ENCODE measurements at places on chromosomes 13 and 19.

GRCh38 chr13:90950160-90950559 lies 397.3 kb upstream of the MIR17HG start:
- DNase-seq: no peak
- H3K4me3 ChIP-seq: no peak overlapping the region
- H3K27me3 ChIP-seq: no peaks in the 10 kb centered on the region
- H3K4me1 ChIP-seq: no peaks in the 10 kb centered on the region
- no peak overlapping the region for H3K27ac ChIP-seq
- no peaks in the 10 kb centered on the region for H3K36me3 ChIP-seq

- no peak overlapping the region for H3K4me3 ChIP-seq
- H3K4me1 ChIP-seq: no peaks in the 10 kb centered on the region
- H3K36me3 ChIP-seq: peaks cover 51% of the 10 kb centered on the region
- H3K27me3 ChIP-seq: no peaks in the 10 kb centered on the region
- DNase-seq: no peak
These were observed 7.4 kb downstream of the IGFLR1 start for GRCh38 chr19:35734889-35735288.

DNA sequence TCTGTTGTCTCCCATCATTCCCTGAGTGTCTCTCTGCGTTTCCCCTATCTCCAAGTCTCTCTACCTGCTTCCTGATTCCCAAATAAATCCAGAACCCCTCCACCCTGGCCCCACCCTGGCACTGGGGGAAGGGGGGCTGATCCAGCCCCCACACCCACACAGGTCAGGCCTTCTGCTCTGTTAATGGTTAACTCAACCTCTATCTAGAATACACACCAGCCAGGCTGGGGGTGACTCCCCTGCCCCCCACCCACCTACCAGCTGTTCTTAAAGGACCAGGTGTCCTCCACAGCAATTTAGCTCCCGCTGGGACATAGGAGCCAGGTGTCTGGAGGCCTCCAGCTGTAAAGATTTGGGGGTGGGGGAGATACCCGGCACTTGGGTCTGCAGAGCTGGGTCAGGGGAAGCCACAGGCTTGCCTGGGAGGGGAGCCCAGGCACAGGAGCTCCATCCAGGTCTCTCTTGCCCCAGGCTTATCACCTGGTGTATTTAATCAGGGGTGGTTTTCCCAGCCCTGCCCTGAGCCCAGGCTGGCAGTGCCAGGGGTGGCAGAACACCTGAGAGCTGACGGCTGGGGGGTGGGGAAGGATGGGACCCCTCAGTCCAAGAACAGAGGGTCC lies 3.9 kb downstream of the IRF2BP1 start:
- H3K4me3 ChIP-seq: no peak overlapping the region
- peaks cover 13% of the 10 kb centered on the region for H3K36me3 ChIP-seq

DNA sequence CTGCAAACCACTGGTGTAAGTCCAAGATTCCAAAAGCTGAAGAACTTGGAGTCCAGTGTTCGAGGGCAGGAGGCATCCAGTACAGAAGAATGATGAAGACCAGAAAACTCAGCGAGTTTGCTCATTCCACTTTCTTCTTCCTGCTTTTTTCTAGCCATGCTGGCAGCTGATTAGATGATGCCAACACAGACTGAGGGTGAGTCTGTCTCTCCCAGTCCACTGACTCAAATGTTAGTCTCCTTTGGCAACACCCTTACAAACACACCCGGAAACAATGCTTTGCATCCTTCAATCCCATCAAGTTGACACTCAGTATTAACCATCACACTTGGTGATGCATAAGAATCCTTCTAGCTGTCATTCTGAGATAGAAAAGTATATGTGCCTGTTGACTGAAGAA lies 1504.6 kb downstream of the EFNB2 start:
- H3K27ac ChIP-seq: no peak overlapping the region
- H3K36me3 ChIP-seq: no peaks in the 10 kb centered on the region

GRCh38 chr13:99258946-99259345 lies 767 bp upstream of the GPR18 start:
- no peak for DNase-seq
- no peaks in the 10 kb centered on the region for H3K27me3 ChIP-seq
- H3K36me3 ChIP-seq: peaks cover 8% of the 10 kb centered on the region
- peaks cover 25% of the 10 kb centered on the region for H3K4me1 ChIP-seq
- H3K4me3 ChIP-seq: no peak overlapping the region

DNA sequence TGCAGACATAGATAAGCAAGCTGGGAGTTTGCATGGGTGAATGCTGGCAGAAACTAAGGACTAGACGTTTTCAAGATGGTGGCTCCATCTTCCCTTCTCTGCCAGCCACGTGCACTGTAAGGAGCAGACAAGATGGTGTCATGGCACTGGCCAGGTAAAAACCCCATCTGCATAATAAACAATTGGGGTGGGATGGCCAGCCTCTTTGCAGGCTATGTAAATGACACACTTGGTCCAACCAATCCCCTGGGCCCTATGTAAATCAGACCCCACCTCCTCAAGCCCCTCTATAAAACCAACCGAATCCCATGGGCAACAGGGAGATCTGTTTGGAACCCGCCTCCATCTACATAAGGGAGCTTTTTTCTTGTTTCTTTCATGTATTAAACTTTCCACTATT lies 2.4 kb upstream of the OR7A5 start:
- no peak for DNase-seq
- no peaks in the 10 kb centered on the region for H3K4me1 ChIP-seq
- no peak overlapping the region for H3K4me3 ChIP-seq
- no peaks in the 10 kb centered on the region for H3K36me3 ChIP-seq

DNA sequence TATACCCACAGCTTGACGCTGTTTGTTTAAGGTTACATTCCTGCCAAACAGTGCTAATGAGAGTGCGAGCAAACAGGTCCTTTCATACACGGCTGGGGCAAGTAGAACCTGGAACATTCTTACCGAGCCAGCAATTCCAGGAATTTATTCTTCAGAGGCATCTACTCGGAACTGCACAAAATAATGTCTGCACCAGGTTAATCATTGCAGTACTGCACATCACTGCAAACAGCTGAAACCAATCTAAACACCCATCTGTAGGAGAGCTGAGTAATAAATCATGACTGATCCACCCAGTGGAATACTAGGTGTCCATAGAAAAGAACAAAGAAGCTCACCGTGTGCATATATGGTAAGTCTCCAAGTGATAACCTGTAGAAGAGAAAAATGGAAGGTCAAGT lies 1.2 kb upstream of the ZNF579 start:
- H3K27ac ChIP-seq: no peak overlapping the region
- H3K27me3 ChIP-seq: no peaks in the 10 kb centered on the region
- H3K36me3 ChIP-seq: no peaks in the 10 kb centered on the region
- peaks cover 27% of the 10 kb centered on the region for H3K4me1 ChIP-seq
- no peak for DNase-seq
- no peak overlapping the region for H3K4me3 ChIP-seq

All from heart right ventricle (tissue), 16 donors.